Effector memory CD4-positive, alpha-beta T cell (primary cell): ENCODE measurements at places on chromosomes 2 and 18.

GRCh38 chr18:46334868-46335281 is 230.7 kb downstream of the HAUS1 start:
- no peak for DNase-seq

DNA sequence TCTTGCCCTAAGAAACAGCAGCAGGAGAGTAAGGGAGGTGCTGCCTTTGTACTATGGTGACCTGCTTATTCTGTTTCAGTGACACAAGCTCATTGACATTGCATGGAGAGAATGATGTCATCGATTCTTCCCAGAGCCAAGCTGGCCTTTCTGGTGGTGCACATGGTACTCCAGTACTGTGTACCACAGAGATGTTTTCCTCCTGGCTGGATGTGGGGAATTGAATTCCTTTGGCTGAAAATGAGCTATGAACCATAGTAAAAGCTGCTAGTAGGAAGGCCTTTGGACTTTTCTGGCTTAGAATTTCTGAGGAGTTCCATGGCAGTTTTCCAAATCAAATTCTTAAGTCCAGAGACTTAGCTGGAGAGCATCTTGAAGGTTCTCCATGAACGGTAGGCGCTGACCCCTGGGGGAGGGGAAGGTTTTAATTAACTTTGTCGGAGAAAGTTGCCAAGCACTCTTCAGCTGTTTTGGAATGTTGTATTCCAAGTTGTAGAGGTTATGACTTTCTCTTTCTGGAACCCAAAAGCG is 17.1 kb upstream of the B3GNT2 start:
- DNase-seq: no peak

DNA sequence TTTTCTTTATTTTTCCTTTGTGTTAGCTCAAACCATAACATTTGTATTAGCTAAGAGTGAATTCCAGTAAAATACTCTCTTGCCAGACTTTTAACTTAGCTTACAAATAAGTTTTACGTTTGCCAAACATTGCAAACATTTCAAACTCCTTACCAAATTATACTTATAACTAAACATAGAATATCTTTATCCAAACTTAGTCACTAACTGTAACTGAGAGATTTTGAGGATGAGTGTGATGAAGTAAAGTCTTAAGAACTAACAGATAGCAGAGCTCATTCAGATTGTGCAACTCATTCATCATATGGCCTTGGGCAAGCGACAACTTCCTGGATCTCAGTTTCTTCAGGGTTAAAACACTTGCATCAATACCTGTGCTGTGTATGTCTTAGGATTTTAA is 533.7 kb downstream of the TDRD15 start:
- no peak for DNase-seq

GRCh38 chr2:37825586-37825985 is 99.5 kb upstream of the RMDN2 start:
- DNase-seq: no peak

DNA sequence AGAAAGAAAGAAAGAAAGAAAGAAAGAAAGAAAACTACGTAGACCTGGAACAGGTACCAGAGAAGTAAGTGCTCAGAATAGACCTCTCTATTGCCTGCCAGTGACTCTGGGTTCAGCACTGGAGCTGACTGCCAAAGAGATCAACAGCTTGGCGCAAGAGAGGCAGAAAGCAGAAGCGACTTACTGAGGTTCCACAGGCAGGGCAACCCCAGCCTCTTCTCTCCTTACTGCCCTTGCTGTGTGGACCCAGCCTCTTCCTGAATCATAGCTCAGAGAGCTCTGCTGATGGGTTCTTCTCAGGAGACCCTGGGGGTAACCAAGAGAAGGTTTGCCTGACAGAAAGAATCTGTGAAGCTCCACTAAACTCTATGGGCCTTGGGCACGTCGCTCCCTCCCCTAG is 7.1 kb downstream of the CAPN13 start:
- DNase-seq: no peak

DNA sequence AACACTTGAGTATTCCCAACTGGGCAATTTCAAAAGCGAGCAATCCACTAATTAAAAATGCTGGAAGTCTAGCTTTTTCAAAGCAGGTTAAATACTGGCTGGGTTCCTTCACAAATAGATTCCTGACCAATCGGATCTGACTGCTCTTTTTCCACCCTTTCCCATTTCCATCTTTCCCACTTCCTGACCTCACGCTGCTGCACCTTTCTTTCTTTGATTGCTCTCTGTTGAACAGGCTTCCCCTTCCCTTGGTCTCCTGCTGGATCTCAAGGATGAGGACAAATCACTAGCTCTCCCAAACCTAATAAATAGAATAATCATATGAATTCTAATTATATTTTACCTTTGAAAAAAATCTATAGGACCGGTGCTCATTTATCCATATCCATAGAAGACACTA is 121.2 kb downstream of the TCF4 start:
- DNase-seq: no peak

DNA sequence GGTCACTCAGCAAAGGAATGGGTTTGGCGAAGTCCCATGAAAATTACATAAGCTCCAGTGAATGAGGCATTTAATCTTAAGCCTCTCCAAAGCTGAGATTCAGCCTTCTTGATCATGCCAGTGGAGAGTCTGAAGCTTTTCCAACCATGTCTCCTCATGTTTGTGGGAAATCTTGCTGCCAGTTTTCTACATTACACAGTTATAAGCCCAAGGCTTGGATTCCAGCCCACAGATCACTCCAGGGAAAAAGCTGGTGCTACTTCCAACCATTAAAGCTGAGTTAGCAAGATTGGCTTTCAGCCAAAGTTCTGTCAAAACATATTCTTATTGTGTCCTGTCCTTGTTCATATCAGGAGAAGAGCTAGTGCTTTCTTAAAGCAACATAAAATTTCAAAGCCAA is 293.8 kb downstream of the LRRTM4 start:
- no peak for DNase-seq

GRCh38 chr2:110998311-110998710 is 122.4 kb upstream of the BCL2L11 start:
- no peak for DNase-seq

DNA sequence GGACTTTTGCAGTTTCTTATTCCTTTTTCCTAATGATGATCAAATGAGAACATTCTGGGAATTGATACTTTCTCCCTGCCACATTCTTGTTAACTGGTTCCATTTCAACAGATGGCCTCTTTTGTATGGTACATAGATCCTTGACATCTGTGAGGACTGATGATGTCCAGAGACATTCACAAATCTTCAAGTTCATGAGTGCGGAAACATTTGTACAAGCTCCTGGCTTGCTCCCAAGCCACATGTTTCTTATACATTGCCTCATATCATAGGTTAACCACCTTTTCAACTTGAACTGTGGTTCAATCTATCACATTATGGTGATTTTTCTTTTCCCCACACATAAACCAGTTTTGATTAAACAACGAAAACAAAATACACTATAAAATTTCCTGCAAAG is 267.3 kb downstream of the CLIP4 start:
- no peak for DNase-seq

GRCh38 chr2:20351555-20352229 is 1.0 kb upstream of the PUM2 start:
- DNase-seq: no peak

GRCh38 chr2:205751569-205752031 is 69.3 kb downstream of the NRP2 start:
- DNase-seq: no peak

GRCh38 chr18:59385191-59385590 is 26.1 kb upstream of the LMAN1 start:
- DNase-seq: no peak

- no peak for DNase-seq
Observed at GRCh38 chr2:138312061-138312460, 189.5 kb upstream of the SPOPL start.
